ENCODE measurements at places on chromosomes 1 and 21.
A peak's percentile ranks its signal among the peaks of the same experiment; 100 is the strongest.

GRCh38 chr1:156608981-156609380 lies 7.7 kb upstream of the GPATCH4 start:
- peak; percentile 69 for DNase-seq

- no peak for DNase-seq
Measured at GRCh38 chr1:117585086-117585485, 20.8 kb upstream of the TENT5C start.

GRCh38 chr1:36842448-36842847 lies 191.9 kb downstream of the GRIK3 start:
- no peak for DNase-seq

- peak; percentile 56 for DNase-seq
Measured at GRCh38 chr1:214637722-214638458, 34.9 kb downstream of the CENPF start.

- no peak for DNase-seq
Measured at GRCh38 chr1:180601512-180601911, 30.3 kb upstream of the XPR1 start.

DNA sequence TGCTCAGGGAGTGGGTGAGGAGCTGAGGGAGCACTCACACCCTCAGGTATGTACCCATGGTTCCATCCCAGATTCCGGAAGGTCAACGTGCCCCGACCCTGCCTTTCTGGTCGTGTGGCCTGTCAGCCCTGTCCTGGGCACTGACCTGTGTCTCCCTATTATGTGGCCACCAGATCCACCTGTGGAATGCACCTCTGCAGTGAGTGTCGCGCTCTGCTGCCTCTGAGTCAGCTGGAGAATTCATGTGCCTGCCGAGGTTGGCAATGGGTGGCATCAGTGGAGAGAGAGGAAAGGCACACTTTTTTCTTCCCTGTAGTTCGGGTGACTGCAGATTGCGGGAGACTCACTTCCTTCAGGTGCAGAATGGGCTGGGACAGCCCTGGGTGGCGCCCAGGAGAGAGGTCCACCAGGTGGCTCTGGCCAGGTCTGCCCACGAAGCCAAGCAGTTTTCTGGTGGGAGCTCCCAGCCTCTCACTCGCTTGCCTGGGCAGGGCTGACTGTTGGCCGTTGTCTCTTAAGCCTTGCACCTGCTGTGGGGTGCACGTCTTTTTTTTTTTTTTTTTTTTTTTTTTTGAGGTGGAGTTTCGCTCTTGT lies 176.1 kb upstream of the TMEM51 start:
- no peak for DNase-seq

DNA sequence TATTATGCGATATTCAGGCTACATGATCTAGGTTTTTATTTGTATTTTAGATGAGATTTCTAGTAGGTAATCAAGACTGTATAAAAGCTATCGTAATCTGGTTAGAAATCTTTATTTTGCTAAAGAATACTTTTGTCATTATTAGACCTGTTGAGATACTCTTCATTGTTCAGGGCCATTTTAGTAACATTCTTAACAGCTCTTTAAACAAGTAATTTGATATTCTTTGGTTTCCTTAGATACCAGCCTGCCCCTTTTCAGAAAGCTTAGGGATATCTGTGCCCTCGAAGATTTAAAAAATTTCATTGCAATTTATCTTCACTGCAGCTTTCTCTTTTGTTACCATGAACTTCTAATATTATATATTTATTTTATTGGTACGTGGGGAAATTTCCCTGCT lies 18.9 kb downstream of the ADGRL2 start:
- no peak for DNase-seq

- DNase-seq: no peak
Measured at GRCh38 chr1:218711884-218712674, 366.9 kb downstream of the TGFB2 start.

DNA sequence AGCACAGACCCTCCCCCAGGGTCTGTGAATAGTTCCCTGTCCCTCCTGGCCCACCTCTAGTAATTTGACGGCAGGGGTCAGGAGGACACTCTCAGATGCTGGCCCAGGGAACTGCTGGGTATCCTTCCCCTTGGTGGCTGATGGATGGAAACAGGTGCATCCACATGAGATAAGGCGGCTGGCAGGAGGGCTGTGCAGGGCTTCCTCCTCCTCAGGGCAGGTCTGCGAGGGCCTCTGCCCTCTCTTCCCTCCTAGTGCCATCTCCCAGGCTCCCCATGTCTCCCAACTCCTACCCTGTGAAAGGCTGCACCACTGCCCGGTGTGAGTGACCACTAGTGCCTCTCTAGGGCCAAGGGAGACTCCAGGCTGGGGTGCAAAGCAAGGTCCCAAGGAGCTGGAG lies 123.9 kb downstream of the GLIS1 start:
- no peak for DNase-seq

GRCh38 chr1:65830306-65830705 lies 37.6 kb downstream of the PDE4B start:
- DNase-seq: no peak
